ENCODE measurements at places on chromosomes 4 and X.

GRCh38 chrX:15546745-15547144 lies 46.1 kb downstream of the BMX start:
- no peak for DNase-seq

- no peak for DNase-seq
Measured at GRCh38 chrX:111503485-111503993, 7.9 kb upstream of the SERTM2 start.

GRCh38 chr4:53005149-53005546 lies 143.0 kb downstream of the RASL11B start:
- no peak for DNase-seq

DNA sequence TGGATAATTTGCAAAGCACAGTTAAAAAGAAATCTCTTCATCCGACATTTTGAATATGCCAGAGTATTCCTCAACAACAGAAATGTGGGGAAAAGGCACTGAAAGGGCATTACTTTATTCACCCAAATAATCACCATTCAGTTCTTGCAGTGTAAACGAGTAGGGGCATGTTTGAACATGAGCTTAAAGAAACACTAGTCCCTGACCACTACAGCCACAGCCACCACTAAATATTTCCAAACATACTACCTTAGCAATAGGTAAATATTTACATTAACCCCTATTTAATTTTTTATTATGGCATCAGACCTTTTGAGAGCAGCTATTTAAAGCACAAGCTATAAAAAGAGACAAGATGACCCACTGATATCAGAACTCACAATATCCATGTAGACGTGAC lies 27.6 kb downstream of the MCF2 start:
- DNase-seq, result no peak

- DNase-seq, result no peak
Measured at GRCh38 chr4:113433116-113433515, 328.4 kb downstream of the CAMK2D start.

- no peak for DNase-seq
Measured at GRCh38 chrX:136616987-136617685, 30.8 kb upstream of the CD40LG start.

DNA sequence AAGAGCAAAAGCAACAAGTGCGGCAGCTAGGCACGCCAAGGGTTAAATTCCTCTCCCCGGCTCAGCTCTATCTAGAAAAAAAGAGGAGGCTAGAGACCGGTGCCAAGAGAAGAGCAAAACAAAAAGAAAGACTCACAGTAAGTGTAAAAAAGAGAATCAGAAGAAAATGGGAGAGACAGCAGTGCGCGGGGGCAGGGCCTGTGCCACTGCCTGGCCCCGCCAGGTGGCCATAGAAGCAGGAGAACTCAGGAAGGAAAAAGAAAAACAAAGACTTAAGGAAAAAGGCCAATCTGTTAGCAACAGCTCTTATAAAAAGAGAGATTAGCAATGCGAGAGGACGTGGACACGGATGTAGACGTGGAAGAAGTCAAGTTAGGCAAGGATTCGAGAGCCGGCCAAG lies 3.2 kb downstream of the ACOX3 start:
- DNase-seq, result no peak

- DNase-seq, result no peak
Measured at GRCh38 chr4:147530723-147531122, 49.8 kb downstream of the EDNRA start.

DNA sequence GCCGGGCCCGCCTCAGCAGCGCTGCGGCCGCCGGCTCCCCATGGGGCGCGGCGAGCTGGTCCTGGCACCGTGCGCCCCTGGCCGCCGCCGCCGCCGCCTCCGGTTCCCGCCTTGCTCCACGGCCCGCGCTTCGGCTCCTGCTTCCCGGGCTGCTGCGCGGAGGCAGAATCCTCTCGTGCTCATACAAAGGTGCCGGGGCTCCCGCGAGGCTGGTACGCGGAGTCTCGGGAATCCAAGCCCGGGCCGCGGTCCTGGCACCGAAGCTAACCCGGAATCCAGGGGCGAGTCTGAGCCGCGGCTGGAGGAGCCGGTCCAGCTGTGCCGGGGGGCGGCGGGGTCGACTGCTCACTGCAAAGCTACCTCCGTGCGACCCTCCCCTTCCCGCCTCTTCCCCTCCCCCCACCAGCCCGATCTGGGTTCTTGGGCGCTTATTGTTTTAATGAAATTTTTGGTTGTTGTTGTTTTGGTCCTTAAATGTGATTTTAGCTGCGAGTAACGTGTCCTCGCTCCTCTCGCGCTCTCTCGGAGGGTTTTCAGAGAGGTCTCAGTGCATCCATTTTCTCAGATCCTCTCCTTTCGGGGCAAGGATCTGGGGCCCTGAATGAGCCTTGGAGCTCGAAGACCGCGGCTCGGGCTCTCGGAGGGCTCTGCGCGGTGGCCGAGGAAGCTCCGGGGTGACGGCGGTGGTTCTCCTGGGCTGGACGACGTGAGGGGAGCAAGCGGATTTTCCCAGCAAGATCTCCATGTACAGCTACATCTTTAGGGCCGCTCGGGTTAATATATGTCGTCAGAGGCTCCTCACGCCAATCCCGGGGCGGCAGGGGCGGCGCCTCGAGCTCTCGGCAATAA lies at the start of gene HAND2:
TSS of gene HAND2 (minus strand) at position 753 of the 849 bp plus-strand sequence. CDS start 940 bp downstream, outside the sequence.
- no peak for DNase-seq

- no peak for DNase-seq
Measured at GRCh38 chr4:27861381-27861787, 1000.7 kb downstream of the STIM2 start.

GRCh38 chr4:139625093-139625455 lies 40.5 kb upstream of the MGST2 start:
- DNase-seq, result no peak

DNA sequence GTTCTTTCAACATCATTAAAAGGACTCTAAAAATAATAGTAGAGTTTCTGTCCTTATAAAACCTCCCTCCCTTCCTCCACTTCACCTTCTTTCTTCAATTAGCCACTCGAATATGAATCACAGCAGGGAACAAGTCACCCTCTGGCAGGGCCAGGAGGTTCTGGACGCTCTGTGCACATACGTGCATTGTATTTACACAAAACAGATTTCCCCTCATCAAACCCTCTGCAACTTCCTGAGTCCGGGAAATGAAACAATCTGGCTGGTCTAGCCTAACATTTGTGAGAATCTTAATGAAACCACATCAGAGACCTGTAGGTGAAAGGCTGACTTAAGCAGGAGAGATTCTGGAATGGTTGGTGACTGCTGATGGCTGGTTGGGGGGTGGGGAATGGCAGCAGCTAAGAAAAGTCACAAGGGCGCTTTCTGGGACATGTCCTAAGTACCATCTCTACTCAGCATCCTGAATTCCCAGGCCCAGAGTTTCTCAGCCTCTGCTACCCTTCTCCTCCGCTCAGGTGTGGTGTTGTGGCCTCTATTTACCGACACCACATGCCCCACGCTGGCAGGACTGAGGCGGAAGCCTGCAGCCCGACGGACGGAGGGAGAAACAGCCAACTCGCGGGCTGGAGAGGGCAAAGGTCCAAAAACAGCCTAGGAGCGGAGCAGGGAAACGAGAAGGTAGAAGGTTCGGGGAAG lies 1.0 kb downstream of the ZDHHC9 start:
- no peak for DNase-seq

GRCh38 chr4:141391771-141392170 lies 171.1 kb downstream of the ZNF330 start:
- DNase-seq, result no peak

- no peak for DNase-seq
Measured at GRCh38 chr4:70903291-70903603, 1.1 kb downstream of the MOB1B start.

GRCh38 chr4:139786494-139787354 lies 121.1 kb downstream of the MGST2 start:
- DNase-seq, result no peak

DNA sequence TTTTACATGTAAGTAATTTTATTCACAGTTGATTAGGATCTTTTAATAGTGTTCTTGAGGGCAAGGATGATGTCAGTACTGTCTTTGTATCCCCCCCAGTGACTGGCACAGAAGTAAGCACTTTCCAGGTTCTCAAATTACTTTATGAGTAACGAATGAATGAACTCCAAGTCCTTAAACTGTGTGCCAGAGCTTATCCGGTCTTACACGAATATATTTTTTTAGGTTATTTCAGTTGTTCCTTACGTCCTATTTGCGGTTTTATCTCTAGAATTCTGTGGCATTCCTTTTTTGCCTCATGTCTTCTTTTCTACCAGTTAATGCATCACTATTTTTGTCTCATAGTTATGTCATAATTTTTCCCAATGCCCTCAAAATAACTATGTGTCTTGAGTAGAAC lies 106.9 kb upstream of the MID1IP1 start:
- no peak for DNase-seq

- DNase-seq, result no peak
Measured at GRCh38 chrX:135384161-135384836, 37.4 kb upstream of the SMIM10L2A start.

GRCh38 chrX:103396186-103396585 lies 19.8 kb downstream of the BEX3 start:
- DNase-seq, result no peak

DNA sequence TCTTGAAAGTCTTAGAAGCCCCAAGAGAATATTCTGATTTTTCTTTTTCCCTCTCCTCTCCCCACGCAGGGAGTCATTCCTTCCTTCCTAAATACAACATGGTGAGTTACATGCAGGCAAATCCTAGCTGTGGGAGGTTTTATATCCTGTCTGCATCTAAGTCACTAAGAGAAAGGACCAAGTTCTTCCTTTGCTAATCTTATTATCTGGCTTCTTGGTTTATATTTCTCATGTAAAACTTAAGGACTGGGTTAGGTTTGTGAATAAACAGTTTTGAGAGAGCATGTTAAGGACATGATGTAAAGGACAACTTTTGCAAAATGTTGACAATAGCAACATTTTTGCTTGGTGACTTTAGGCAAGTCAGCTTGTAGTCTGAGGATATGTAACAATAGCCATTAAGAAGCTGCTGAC lies 5.1 kb upstream of the CXCL9 start:
- no peak for DNase-seq

DNA sequence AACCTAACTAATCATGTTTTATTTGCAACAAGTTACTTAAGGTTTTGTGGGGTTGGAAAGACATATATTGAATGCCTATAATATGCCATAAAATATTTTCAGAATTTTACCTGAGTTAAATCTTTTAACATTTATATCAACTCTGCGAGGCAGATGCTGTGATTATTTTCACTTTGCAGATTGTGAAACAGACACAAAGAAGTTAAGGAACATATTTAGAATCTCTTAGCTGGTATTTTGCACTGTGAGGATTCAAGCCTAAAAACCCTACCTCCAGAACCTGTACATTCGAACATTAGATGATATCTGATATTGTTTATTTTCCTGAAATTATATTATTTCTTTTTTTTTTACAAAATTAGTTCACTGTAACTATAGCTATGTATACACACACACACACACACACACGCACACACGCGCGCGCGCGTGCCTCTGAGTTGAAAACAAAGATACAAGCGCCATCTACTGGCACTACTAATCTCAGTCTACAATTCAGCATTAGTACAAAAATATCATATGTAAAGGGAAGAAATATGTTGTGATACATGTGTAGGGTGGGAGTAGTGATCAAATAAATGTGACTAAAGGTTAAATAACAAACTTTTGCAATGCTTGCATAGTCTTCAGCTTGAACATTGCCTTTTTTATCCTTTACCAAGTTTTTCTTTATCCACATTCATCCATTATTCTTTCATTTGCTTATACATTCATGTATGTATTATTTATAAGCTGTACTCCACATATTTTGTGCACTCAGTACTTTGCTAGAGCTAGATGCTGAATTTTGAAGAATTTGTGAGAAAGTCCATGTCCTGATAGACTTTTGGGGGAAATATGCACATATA lies 61.5 kb downstream of the ANXA10 start:
- peak; percentile 4 for DNase-seq

- DNase-seq, result no peak
Measured at GRCh38 chrX:129659141-129659540, 4.4 kb upstream of the APLN start.

DNA sequence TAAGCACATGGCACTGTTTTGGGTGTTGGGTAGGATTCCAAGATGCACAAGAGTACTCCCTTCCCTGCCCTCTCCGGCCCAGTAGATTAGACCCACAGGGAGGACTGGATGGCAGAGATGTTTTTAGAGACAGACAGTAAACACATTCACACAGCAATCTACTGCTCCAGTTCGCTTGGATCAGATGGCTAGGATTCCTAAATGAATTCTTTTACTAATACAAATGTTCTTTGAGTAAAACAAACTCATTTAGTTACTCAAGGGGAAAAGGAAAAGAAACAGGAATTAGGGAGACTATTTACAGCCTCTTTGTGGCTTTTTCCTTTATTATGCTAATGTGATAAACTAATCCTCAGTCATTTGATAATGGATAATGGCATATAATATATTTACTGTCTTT lies 5.9 kb downstream of the SNX25 start:
- DNase-seq, result no peak

DNA sequence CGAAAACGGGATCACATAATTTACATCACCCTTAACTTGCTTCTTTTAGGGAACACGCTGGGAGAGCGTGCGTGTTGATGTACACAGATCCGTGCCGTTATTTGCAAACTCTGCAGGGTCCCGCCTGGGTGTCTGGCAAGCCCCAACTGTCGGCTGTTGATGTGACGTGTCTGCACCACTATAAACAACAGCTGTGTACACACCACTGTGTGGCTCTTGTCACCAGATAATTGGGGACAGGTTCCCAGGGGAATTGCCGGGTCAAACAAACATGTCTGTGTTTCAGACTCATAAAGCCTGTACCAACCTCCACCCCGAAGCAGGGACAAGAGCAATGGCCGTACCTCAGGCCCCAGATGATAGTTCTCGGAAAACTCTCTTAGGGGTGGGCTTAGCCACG lies 105.0 kb upstream of the AFAP1 start:
- no peak for DNase-seq

DNA sequence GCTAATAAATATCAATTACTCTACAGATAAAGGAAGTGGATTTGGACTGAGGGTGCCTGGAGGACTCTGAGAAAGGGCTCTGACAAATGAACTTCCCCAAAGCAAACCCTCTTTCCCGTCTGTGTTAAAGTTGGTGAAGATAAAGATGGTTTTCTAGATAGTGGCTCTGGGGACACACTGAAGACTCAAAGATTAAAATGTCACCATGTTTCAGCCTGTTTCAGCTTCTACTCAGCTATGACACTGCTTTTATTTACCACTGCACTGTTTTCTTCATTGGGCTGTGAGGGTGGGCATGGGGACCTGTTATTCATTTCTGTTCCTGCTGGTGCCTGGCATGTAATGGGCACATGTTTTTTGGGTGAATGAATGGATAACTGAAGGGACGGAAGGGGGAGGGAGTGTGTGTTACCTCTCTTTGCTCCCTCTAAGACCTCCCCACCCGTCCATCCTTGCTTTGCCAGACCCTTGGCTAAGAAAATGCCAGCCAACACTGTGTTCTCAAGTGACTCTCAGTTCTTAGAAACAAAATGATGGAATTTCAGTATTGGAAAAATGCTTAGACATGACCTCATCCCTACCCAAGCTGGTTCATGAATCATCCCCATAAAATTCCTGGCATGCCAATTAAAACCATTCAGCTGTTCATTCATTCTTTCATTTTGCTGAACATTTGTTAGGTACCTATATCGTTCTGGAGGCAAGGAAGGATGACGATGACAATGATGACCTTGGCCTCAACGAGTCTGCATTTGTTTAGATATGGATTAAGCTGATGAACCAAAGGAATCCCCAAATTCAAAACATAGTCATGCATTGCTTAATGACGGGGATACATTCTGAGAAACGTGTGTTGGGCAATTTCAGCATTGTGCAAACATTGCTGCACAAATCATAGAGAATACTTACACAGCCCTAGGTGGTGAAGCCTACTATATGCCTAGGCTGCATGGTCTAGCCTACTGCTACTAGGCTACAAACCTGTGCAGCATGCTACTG lies 13.4 kb upstream of the STK32B start:
- no peak for DNase-seq
